Astrocyte of the spinal cord (primary cell): ENCODE measurements at places on chromosomes 1 and 21.

GRCh38 chr1:222392556-222392955 is 155.3 kb downstream of the HHIPL2 start:
- DNase-seq, result peak; percentile 85

DNA sequence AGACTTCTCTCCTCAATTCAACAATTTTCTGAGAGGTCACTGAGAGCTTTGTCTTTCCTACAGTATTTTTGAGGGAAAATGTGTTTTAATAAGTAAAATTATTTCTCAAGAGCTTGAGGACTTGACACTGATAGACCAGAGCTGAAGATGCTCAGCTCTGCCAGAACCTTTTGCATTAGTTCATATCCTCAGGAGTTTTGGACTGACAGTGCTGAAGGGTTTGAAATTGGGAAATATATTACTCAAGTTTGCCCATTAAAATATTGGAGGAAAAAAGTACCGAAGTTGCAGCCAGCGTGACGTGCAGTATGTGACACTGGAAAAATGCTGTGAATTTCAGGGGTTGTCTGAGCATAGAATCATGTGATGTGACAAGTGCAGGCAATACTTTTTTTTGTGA is 346.6 kb upstream of the DPYD start:
- DNase-seq, result no peak

DNA sequence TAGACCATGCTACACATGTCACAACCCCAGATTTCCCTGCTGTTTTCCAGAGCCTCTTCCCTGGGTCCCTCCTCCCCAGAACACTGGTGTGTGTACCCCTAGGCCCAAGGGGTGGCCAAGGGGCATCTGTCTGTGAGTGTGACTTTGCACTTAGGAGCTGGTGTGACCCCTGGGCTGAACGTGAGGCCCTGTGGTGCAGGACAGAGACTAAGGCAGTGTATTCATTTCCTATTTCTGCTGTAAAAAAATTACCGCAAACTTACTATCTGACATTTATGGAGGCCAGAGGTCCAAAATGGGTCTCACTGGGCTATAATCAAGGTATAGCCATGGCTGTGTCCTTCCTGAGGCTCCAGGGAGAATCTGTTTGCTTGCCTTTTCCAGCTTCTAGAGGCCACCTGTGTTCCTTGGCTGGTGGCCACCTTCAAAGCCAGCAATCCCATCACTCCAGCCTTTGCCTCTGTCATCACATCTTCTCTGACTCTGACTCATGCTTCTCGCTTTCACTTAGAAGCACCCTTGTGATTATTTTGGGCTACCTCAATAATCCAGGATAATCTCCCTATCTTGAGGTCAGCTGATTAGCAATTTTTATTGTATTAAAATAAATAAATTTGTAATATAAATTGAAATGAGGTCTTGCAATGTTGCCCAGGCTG is 24.0 kb upstream of the ELOA start:
- peak; percentile 43 for DNase-seq

DNA sequence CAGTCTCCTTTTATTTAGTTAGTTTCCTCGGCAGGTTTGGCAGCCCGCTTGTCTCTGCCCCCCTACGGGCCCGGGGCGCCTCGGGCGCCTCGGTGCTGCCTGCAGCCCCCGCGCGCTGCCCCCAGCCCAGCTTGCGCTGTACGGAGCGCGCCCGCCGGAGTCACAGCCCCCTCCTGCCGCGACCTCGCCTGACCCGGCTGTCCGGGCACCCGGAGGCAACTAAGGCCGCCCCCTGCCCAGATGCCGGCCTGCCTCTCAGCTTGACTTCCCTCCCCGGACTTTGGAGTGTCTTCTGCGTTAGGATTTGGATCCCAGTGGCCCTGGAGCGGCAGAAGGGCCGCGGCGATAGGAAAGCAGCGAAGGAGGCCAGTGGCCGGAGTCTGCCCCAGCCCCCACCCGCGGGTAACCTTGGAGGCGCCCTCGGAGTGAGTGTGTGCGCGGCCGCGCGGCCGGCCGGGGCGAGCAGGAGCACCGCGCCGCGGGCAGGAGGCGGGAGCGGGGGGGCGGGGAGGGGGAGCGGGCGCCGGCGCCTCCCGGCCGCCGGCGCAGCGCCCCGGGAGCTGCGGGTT is 7.6 kb downstream of the CDKN2C start:
- peak; percentile 36 for DNase-seq

DNA sequence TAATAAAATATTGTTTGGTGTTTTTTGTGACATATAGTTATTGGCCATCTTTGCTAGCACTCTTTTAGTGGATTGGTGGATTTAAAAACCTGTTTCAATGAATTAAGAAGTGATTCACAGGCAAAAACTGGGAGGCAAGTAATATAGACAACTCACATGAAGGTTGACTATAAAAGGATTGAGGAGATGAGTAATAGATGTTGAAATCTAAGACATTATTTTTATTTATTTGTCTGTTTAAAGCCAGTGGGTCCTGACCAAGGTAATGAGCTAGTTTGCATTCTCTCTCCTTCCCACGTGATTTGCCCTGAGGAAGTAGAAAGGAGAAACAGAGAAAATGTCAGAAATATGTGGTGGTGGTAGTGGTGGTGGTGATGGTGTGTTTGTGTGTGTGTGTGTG is 351.5 kb upstream of the ZP4 start:
- DNase-seq, result no peak

DNA sequence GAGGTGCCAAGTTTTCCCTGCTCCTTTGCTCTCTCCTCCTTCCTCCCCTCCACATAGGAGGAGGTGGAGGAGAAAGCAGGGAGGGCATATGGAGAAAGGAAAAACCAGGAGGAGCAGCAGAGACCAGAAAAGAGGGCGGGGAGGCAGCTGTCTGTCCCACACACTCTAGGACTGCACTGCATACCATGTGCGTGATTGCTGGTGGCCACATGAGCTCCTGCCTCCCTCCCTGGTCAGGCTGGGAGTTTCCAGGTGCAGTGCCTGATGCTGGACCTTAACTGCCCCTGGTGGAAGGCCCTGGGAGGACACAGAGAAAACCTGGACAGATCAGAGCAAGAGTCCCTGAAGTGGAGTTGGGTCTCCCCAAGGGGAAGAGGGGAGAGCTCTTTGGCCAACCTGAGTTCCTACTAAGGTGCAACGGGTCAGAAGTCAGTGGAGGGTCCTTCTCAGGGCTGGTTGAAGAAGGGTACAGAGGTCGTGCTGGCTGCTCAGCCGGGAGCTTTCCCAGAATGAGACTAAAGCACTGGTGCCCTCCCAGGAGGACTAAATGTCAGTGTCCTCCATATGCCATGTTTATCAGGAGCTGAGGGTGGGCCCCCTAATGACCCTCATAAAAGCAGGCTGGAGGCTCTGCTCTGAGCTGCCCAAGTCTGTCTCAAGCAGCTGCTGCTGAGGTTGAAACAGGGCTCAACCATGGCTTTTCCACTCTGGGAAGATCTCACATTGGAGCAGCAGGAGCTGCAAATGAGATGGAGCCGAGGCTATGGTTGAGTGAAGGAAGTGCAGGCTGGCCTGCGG is 3.5 kb upstream of the LGR6 start:
- DNase-seq, result no peak

- DNase-seq, result no peak
Measured at GRCh38 chr1:216020743-216021345, 402.4 kb downstream of the USH2A start.

DNA sequence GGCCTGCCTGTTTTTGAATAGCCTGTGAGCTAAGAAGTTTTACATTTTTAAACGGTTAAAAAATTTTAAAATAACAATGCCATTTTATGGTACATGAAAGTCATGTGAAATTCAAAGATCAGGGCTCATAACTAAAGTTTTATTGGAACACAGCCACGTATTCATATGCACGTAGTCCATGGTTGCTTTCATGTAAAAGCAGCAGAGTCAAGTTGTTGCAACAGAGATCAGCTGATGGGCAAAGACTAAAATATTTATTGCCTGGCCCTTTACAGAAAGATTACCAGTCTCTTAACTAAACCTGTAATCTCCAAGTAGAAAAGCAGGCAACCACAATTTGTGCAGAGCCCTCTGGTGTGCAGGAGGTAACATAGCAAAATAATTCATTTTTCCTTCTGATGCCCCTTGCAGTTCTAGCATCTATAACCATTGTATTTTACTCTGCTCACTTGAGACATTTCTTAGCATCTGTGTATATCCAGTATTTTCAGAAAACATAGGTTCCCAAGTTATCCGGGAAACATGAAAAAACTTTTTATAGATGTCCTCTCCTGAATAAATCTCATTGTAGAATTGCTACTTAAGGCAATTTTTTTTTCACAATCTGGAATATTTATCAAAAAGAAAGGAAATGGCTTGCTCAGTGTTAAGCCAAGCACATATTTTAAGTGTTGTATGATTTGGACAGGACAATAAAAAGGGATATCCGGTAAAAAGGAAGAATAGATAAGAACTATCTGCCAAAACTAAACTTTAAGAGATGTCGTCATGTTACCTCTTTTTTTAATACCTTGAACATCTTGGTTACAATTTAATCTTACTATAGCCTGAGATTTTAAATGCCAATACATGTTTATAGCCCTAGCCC is 430.8 kb downstream of the PLPP3 start:
- no peak for DNase-seq

GRCh38 chr1:74464037-74464436 is 48.4 kb downstream of the LRRC53 start:
- no peak for DNase-seq

GRCh38 chr21:42581336-42581992 is 67.8 kb downstream of the SLC37A1 start:
- DNase-seq, result no peak

DNA sequence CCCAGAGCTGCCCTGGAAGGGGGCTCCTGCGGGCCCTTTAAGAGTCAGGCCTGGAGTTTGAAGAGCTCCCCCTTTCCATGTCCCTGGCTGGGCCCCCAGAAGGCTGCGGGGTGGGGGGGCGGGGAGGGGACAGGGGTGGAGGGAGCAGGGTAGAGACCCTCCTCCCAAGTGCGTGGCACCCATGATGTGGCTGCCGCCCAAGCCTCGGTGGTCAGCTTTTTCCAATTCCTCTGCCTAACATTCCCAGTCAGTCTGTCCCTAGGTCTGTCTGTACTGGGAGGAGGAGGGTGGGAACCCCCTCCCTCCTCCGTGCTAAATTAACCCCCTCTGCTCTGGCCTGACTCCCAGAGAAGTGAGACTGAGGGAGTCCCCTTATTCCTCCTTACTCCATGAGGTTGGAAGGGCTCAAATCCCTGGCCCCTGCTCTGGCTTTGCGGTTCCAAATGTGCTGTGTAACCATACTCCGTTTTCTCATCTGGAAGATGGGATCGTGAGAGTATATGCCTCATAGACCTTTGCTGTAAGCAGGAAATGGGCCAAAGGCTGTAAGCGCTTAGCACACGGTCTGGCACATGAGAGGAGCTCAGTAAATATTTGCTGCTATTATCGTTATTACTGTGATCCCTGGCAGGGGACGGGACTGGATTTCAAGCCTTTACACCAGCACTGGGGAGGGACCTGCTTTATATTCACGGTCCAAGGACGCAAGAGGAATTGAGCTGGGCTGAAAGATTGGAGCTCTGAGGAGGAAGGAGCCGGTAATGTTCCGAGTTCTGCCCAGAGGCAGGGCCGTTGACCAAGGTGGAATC is 658 bp upstream of the COL16A1 start:
- peak; percentile 85 for DNase-seq

GRCh38 chr1:109667452-109668122 is at the start of gene GSTM2:
Gene GSTM2, plus strand, starts transcription at chr1:109668057. Its CDS starts 59 bp downstream, at chr1:109668116.
- DNase-seq, result peak; percentile 88

DNA sequence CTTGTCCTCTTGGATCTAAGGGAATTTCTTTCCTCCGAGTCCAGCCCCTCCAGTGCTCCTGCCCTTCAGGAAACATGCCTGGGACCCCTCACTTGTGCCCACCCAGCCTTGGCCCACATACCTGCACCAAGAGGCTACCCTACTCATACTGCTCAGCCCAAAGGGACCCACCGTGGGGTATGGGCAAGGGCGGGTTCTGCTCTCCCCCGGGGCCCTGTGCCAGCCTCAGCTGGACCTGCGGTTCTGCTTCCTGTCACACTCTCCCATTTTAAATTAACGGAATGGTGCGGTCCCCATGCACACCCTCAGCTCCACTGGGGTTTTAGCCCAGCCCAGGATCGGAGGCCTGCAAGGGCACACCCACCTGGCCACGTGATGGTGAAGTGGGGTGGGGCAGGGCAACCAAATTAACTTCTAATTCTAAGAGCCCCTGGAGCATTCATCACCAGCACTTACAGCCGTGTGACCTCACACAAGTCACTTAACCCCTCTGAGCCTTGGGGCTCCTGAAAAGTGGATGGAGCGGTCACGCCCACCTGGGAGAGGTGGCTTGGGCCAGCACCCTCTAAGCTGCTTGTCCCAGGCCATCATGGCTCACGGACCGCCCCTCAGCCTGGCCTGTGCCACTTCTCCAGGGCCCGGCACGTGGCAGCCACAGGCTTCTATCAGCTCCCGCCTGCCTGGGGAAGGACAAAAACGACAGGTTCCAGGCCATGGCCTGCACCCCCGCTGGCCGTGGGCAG is 28.3 kb downstream of the TP73 start:
- DNase-seq, result no peak

- peak; percentile 64 for DNase-seq
Measured at GRCh38 chr1:173393659-173394000, 83.5 kb upstream of the PRDX6 start.

DNA sequence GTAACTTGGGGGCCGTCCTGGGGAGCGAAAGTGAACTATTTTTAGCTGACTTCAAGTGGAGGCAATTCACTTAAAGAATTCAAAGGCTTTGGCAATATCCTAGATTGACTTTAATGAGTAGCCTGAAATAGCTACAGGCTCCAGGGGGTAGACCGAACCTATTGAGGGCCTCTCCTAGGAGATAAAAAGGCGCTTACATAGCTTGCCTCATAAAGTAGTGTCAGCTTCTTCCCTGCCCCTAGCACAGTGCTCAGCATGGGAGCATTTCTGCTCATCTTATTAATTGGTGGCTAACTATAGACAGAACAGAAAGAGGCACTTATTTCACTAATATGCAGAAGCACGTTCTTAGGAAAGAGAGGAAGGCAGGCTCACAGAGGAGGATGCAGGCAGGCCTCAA is 12.3 kb upstream of the CTNNBIP1 start:
- DNase-seq, result peak; percentile 19

DNA sequence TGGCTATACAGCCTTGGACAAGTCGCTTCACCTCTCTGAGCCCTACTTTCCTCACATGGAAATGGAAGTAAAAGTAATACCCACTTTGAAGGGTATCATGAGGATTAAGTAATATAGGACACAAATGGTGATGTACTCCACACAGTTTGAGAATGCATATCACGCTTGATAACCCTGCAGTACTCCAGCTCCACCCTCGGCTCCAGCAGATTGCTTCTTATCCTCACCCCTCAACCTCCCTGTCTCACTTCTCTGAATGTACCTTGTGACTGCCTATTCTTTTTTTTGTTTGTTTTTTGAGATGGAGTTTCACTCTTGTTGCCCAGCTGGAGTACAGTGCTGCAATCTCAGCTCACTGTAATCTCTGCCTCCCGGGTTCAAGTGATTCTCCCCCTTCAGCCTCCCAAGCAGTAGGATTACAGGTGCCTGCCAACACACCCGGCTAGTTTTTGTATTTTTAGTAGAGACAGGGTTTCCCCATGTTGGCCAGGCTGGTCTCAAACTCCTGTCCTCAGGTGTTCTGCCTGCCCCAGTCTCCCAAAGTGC is 55.5 kb downstream of the LDLRAD2 start:
- no peak for DNase-seq
